LNCaP clone FGC (cell line): ENCODE measurements at places on chromosomes 3 and 15.

GRCh38 chr15:26572602-26573350 lies 200.1 kb downstream of the GABRB3 start:
- DNase-seq = no peak

DNA sequence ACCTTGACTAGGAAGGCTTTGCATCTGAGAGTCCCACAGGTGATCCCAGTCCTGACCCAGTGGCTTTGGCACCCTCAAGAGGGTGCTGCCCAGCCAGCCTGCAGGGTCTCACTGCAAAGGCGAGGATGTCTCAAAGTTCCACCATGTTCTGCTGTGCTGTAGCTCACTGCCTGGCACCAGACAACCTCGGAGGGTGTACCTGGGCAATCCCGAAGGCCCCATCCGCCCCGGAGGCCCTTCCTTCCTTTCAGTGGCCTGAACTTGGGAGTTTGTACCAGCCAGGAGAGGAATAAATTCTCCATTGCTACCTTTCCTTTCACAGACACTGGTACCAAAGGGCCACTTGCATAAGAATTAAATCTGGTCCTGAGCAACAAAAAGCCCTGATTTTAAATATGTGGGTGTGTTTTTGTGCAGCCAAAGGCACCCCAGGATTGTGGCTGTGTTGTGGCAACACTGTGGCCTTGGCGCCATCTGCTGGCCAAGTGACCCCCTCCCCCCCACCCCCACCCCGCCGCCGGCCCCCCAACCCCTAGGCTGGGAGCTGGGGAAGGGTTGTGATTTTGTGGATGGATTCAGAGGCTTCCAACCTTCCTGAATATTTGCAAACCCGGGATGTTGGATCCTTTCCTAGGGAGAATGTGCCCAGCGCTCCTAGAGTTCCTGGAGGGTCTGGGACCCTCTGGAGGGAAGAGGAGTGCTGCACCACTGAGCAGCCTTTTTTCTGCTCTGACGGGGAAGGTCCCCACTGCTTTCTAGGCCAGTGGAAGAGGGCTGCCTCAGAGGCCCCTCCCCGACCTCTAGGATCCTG lies 9.7 kb upstream of the PTPN23 start:
- DNase-seq = no peak

- DNase-seq = no peak
Observed at GRCh38 chr3:135917076-135917475, 48.5 kb upstream of the PPP2R3A start.

GRCh38 chr3:154095832-154096421 lies 25.3 kb upstream of the ARHGEF26 start:
- no peak for DNase-seq

DNA sequence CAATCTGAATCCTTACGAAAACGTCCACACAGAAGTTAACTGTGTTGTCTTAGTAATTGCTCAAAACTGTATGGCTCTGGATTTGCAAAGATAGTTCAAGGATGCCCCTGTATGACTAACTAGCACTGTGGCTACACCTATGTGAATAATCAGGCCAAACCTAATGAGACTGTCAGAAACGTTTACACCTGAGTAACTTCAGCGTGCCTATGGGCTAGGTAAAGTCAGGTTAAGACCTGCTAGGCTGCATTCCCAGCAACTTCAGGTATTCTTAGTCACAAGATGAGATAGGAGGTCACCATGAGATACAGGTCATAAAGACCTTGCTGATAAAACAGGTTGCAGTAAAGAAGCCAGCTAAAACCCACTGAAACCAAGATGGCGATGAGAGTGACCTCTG lies 87.8 kb upstream of the PLXND1 start:
- no peak for DNase-seq

DNA sequence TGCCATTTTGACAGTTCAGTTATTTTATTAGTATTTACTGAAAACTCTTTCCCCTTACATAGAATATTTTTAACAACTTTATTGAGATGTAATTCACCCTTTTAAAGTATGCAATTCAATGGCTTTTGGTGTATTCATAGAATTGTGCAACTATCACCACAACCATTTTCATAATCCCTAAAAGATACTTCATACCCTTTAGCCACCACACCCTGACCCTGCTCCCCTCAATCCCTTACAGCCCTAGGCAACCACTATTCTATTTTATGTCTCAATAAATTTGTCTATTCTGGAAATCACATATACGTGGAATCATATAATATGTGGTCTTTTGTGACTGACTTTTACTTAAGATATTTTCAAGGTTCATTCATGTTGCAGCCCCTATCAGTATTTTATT lies 29.7 kb downstream of the TEX9 start:
- DNase-seq = no peak
